ENCODE measurements at places on chromosomes 7 and 10.
A peak's percentile ranks its signal among the peaks of the same experiment; 100 is the strongest.

DNA sequence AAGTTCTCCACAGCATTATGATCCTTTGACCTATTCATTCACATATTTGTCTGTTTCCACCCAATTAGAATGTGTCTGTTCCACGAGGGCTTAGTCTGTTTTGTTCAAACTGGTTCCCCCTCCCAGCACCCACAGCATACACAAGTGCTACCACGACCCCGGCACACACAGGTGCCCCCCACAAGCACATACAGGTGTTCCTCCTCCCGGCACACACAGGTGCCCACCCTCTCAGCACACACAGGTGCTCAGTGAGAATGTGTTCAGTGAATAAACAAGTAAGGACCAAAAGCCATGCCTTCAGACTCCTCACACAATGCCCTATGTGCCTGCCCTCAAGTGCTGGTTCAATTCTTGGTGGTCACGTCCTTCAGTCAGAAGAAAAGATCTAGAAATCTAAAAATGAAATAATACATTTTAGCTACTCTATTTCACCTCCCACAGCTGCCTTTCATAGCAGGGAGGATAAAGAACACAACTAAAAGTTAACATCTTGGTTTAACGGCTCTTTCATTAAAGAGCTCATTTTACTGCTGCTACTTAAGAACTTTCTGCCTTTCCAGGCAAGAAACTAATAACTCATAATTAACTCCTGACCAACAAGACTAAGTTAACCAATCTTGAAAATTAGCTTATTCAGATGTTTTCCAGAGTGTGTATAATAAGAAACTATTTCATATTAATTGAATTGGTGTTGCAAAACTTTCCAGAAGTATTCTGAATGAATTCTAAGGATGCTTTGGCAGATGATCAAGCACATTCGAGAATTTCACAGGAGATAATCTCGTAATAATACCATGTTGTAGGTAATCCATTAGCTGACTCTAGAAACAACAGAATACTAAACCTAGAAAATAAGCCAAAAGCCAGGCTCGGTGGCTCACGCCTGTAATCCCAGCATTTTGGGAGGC is 2.3 kb downstream of the DNMBP start:
- no peak for DNase-seq

GRCh38 chr7:36966039-36966438 is 241.7 kb upstream of the AOAH start:
- DNase-seq: no peak

DNA sequence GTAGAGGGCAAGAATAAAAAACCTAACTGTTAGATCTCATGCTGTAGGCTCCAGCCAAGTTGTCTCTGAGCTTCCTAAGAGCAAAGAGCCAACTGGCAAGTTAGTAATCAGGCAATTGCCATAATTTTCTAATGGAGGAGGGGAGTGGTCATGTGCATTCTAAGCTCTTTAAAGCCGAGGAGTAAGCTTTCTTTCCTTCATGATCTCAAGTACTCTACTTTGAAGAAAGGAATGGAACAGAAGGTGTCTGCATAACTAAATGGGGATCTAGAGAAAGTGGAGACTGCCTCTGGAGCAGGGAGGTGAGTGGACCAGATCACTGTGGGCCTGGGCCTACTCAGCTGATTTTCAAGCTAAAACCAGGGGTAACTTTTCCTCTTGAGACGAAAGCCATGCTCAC is 37.7 kb upstream of the TOMM7 start:
- no peak for DNase-seq

GRCh38 chr10:679556-679955 is 9.9 kb downstream of the DIP2C start:
- DNase-seq: no peak

DNA sequence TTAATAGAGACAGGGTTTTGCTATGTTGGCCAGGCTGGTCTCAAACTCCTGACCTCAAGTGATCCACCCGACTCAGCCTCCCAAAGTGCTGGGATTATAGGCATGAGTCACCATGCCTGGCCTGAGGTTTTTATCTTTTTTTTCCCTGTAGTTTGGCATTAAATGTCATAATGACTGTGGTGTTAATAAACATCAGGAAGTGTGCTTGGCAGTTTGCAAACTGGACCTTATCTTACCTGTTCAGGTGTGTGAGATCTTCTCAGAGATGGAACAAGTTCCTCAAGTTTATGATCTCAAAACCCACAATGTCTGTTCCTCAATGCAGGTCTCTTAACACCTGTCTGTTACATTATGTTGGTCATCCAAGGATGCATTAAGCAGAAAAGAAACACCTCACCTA is 80.0 kb downstream of the ARID5B start:
- DNase-seq: peak; percentile 95

GRCh38 chr10:48543182-48543844 is 61.6 kb downstream of the ARHGAP22 start:
- DNase-seq: no peak

GRCh38 chr10:99983280-99983988 is 26.3 kb downstream of the DNMBP start:
- DNase-seq: no peak

GRCh38 chr7:44306606-44307005 is 18.8 kb downstream of the CAMK2B start:
- DNase-seq: no peak

DNA sequence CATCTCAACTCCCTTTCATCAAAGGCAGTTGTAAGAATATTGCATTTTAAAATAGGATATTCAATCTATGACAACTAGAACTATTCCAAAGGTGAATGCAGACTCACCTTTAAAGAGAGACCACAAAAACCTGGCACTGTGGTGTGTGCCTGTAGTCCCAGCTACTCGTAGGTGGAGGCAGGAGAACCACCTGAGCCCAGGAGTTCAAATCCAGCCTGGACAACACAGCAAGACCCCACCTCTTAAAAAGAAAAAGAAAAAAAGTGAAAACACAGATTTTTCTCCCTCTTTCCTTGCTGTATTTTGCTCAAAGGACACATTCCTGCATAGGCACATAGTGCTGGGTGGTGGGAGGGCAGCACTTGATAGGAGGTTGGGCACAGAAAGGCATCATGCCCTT is 739 bp upstream of the ALDH18A1 start:
- no peak for DNase-seq

DNA sequence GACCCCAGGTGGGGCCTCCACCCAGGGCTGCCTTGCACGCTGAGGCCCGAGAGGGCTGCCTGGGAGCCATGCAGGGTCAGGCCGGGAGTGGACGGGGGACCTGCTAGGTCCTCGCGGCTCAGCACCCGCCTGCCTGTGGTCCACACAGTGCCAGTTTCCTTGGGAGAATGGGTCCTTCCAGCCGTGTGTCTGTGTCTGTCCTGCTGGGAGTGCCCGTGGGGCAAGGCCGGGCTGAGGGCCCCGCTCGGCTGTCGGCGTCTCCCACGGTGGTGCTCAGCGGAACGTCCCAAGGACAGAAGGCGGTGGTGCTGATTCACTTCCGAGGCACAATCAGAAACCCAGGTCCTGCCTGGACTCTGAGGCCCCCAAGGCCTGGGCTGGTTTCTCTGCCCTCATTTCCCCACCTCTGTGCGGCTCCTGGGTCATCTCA is 23.2 kb upstream of the GTPBP4 start:
- DNase-seq: no peak

DNA sequence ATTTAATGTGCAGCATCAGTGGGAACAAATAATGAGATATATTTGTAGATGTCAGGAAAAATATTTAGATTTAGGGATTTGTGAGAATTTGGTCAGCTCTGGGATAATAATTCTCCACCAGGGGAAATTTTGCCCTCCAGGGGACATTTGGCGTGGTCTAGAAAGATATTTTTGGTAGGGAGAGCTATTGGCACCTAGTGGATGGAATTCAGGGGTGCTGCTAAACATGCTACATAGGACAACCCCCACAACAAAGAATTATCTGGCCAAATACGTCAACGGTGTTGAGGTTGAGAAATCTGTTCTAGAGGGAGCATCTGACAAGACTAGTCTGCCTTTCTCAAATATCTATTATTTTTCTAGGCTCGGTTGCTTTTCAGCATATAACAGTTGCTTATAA is 2.1 kb downstream of the ADK start:
- DNase-seq: no peak

DNA sequence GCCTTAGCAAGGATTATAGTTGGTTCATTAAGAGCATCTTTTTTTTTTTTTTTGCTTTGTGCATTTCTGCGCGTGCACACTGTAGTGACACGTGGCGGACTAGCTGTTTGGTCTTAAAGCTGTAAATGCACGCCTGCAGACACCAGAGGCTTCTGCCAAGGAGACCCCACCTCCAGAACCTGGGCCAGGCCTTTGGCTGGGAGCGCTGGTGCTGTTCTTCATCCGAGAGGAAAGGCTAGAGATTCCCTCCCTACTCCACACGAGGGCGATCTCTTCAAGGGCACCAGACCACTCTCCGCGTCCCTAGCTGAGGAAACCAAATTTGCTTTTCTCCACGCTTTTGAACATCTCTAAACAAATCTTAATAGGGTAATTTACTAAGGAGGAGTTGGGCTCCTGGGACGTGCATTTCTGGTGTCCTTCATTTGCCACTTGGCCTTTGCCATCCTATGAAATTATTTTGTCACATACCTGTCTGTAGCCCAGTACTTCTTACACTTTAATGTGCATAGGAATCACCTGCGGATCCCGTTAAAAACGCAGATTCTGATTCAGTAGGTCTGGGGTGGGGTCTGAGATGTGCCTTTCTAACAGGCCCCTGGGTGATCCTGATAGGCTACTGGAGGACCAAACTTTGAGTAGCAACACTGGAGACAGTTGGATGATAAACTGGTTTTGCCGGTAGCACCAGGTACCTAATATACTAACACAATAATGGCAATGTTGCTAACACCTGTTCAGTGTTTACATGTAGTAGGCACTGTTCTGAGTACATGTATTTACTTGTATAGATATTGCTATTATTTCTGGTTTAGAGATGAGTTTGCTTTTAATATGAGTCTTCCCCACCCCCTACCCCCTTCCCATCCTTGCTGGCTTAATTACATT is 1.3 kb upstream of the SLC26A5 start:
- peak; percentile 46 for DNase-seq

DNA sequence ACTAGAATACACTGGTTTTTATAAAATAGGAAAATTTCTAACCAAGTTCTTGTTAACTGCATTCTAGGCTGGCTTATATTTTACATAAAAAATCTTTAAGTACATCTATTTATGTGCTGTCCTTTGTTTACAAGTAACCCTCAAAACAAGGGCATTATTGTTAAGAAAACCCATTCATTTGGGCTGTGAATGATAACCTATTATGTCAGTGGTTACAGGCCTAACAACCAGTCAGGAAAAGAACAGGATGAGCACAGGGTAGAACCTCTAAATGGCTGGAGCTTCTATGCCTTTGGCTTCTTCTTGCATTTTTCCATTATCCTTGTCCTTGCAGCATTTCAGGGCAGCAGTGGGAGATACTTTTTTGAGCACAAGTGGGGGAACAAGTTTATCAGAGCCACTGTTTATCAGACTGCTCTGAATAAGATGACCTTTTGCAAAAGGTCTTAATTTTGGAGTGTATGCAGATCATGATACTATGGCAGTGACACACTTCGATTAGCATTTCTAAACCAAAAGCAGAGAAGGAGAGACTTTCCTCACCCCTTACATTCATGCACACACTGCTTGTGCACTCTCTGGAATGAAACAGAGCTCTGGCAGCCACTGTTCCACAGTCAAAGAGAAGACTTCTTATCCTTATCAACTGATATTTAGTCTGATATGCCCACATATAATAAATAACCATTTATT is 10.9 kb downstream of the GPR37 start:
- DNase-seq: no peak

DNA sequence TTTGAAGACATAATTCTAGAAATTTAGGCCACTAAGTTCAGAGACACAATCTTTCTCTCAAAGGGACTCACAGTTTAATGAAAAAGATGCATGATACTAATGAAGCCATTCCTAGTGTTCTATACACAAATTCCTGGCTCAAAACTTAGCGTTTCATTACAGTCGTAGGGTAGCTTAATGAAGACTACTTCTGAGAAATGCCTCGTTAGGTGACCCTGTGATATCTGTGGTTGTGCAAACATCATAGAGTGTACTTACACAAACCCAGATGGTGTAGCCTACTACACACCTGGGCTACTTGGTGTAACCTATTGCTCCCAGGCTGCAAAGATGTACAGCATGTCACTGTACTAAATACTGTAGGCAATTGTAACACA is 488 bp upstream of the CHCHD3 start:
- no peak for DNase-seq

- DNase-seq: no peak
These were observed 303.1 kb downstream of the ARHGAP12 start for GRCh38 chr10:31625566-31625965.

DNA sequence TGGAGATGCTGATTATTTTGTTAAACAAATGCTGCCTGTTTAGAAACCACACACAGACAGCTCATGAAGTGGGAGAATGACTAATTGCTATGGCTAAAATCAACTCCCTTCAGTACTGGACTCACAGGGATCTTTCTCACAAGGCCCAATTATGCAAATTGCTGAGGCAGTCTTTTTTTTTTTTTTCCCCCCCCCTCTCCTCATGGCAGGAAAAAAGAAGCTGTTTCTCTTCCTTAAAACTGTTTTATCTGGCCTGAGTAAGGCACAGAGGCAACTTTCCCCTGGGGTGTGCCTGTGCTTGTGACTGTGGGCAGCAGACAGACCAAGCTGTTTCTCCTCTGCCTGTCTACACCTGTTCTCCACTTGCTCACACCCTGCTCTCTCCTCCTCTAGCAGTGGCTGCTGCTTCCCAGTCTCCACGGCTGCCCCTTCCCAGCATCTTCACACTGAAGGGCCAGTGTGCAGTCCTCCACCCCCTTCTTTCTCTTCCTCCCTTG is 65.4 kb upstream of the STEAP1B start:
- DNase-seq: no peak

DNA sequence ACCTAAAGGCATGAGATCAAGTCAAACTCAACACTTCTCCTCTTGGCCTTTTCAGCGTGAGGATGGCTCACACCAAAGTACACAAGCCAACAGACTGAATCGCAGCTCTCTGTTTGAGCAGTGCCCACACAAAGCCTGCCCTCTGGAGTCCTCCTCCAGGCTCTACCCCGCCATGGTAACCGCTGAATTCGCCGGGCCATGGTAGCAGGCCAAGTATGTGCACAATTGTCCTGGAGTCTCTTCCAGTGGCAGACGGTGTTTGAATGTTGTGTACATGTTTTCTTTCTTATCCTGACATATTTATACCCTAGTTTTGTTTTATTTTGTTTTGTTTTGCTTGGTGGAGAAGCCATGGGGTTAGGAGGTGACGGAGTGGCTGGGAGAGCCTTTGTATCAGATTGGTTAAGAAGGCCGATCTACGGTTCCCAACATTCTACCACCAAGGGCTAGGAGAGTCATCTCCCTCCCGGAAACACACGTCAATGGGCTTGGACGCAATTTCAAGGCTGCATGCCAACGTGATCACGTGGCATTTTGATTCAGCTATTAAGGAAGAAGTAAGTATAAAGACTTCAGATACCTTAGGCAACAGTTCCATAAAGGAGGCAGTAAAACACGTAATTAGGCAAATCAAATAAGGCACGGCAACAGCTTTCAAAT is 12.1 kb upstream of the SHH start:
- DNase-seq: no peak

Measured in PC-9 (cell line).